ENCODE measurements at places on chromosomes 7 and 10.

DNA sequence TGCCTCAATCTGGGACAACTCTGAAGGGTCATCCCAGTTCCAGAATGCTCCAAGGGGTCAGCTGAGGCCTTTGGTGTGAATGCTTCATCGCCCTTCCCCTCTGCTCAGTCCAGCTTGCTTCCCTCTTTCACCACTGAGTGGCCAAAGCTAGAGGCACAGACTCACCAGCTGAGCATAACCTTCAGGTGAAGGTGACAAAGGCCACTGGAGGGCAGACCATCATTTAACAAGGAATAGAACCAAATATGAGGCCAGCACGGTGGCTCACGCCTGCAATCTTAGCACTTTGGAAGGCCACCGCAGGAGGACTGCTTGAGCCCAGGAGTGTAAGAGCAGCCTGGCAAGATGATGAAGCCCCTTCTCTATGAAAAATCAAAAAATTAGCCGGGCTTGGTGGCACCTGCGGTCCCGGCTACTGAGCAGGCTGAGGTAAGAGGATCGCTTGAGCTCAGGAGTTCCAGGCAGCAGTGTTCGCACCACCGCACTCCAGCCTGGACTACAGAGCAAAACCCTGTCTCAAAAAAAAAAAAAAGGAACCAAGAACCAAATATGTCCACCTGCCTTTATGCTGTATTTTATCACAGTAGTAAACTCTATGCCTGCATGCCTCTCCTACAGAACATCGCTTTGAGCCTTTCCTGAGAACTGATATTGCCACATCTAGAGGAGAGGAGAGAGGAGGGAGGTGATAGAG, 13.4 kb downstream of the PRKAG2 start:
- no peak for DNase-seq

DNA sequence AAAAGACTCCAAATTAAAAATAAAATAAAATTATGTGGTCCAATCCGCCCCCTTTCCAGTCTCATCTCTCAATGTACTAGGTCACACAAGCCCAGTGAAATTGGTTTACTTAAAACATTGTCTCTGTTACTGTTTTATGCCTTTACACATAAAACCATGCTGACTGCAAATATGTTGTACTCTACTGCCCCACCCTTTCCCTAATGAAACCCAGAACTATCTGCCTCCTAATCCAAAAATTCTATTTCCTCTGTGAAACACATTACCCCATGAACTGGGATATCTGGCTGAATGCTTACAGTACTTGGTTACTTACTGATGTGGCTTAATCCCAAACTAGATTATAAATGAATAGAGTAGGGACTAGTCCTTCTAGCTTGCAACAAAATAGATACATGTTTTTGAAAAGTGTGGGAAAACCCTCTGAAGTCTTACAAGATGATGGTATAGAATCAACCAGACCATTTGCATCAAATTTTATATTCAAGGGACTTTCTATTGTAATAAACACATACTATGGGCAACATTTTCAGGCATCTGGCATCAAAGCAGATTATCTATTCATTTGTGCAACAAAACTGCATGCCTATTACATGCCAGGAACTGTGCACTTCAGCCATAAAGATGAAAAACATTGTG, 10.0 kb upstream of the KMT2E start:
- DNase-seq: no peak

GRCh38 chr10:78375854-78376785, 342.5 kb downstream of the RPS24 start:
- no peak for DNase-seq

GRCh38 chr10:109037978-109038377, 885.3 kb downstream of the XPNPEP1 start:
- DNase-seq: no peak

GRCh38 chr10:79984851-79985250, 35.9 kb upstream of the SFTPD start:
- DNase-seq: peak; percentile 61

Measured in trophoblast cell (in vitro differentiated cells and primary cell).